Stimulated activated CD4-positive, alpha-beta T cell treated with anti-CD3 and anti-CD28 coated beads, Interleukin-2, amount 100 ng/mL, for 4 hours (primary cell): ENCODE measurements at places on chromosomes 1 and 21.

GRCh38 chr1:205812878-205813754 is at the start of gene SLC41A1:
Gene SLC41A1, minus strand, starts transcription at chr1:205813198. Its CDS starts 2,757 bp downstream, at chr1:205810441.
- DNase-seq, result peak; percentile 85

- no peak for DNase-seq
Measured at GRCh38 chr1:233614173-233614742, 352 bp downstream of the KCNK1 start.

DNA sequence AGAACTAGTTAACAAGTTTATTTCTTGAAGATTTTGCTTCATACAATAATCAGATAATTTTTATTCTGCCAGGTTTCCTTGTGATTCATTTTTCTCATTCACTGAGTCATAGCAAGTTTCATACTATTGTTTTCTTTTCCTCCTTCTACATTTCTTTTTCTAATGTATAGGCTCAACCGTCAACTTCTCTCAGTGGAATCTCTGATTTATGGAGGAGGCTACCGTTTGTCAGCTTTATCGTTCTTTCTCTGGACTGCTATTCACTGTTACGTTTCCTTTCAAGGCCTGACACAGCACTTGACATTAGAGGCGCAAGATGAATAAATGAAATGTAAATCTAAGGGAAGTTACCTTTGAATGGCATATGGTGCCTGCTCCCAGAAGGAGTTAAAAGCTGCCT is 284.3 kb upstream of the NR5A2 start:
- DNase-seq, result no peak

- DNase-seq, result peak; percentile 98
Measured at GRCh38 chr1:46603858-46604549, at the start of gene MKNK1. Gene MKNK1, minus strand, starts transcription at chr1:46604268. Its CDS starts 20,941 bp downstream, at chr1:46583327.

DNA sequence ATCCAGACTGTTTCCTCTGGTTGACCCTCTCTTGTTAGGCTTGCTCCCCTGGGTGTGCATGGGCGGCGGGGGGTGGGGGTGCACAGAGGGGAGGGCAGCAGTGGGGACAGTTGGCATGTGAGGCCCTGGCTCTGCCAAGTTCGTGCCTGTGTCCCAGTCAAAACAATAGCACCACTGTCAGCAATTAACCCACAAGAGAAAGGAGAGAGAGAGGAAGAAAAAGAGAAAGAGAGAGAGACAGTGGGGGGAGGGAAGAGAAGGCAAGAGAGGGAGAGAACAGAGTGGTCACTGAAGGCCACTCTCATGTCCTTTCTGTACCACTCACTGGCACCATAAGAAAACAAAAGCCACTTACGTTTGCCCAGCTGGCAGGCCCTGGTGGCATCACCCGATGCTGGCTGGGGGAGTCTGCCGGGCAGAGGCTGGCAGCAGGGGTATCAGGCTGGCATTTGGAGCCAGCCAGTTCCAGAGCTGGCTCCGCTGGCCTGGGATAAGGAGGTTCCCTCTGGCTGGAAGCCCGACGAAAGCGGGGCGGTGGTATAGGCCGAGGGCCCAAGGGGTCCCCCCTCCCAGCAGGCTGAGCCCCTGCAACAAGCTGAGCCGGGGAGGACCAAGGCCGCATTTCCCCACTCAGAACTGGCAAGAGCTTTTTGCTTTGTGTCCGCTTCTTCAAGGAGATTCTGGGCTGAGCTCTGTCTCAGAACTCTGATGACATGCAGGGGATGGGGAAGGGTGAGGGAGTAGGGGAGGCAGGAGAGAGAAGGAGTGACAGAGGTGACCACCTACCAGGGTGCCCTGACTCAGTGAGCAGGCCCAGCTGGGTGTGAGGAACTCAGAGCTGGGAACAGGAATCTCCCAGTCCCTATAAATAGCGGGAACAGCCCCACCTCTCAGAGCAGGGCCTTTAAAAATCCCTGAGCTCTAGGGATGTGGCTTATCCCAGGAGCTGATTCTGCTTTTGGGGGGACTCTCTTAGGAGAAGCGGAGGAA is 27.9 kb downstream of the PIK3C2B start:
- DNase-seq, result no peak

DNA sequence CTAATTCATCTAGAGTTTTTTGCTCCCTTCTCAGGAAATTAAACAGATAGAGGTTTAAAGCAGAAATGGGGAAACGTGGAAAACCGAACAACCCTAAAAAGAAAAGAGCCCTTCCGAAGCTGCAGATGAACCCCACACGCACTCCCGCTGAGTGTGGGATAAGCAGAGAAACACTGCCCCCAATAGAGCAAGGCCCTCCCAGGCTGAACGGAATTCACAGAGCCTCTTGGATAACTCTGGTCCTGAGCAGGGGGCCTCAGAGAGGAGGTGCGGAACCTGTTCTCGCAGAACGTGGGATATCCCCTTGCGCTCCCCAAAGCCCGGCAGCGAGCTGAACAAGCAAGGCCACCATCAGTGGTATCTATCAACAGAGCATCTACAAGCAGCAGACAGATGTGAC is 44.9 kb downstream of the SSBP3 start:
- DNase-seq, result no peak

GRCh38 chr1:203593723-203594122 is 32.9 kb upstream of the ATP2B4 start:
- DNase-seq, result peak; percentile 37

DNA sequence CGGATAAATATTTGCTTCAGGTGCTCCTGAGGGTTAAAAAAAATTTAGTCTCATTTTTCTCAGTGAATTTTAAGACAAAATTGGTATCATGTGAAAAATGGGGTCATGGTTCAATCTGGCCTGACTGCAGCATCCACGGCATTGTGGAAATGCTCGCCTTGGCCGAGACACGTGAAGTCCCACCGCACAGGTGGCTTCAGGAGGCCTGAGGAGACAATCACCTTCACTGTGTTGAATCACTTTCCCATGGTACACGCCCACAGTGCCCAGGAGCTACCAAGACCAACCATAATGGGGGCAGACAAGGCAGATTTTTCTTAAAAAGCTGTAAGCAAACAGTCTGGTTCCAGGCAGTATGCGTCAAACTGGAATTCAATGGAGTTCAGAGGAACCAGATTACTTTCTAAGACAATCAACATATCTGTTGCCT is 11.0 kb upstream of the CPLANE2 start:
- no peak for DNase-seq

GRCh38 chr1:160214481-160215140 is 9.4 kb downstream of the PEA15 start:
- DNase-seq, result no peak

DNA sequence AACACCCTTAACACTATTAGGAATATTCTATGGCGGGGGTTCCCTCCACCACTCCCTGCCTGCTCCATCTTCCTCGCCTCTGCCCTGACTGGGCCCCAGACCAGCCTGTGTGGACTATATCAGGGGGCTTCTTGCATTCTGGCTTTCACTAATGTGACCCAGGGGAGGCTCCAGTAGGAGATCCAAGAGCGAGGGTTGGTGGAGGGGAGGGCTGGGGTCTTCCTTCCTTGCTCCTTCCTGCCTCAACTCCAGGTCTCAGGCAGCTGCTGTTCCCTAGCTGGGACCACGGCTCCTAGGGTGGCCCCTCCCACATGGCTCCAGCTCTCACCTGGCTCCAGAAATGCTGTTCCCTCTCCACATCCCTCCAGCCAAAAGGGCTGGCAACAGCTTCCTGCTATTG is 257.4 kb downstream of the MATN1 start:
- no peak for DNase-seq

DNA sequence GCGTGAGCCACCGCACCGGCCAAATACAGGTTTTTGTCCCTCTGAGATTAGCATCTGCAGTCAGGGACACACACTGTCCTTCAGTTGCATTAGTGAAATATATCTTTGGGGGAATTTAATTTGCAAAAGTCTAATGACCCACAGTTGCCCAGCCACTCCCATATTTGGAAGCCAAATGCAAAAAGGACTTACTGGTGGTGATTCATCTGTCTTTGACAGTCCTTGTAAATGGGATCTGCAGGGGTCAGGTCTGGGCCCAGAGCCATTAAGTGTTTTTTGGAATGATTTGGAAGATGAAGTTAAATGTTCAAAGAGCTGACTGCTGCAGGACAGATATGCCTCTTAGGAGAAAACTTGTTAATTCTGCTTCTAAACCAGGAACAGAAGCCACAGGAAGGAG is 44.6 kb upstream of the DNASE2B start:
- DNase-seq, result no peak

DNA sequence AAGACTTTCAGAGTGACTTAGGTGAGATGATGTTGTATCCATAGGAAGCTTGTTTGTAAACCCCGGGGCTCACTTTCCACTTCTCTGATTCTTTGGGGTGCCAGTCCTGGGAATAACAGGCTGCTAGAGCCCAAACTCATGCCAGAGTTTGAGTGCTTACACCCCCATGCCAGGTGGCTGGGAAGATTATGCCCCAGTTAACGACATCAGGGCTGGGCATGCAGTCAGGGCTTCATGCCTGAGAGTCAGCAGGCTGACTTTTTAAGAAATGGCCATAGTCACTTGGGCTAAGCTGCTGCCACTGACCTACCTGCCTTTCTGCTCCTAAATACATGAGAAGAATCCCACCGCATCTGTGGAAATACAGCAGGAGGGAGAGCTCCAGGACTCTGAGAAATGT is 425.6 kb upstream of the VAMP3 start:
- no peak for DNase-seq

DNA sequence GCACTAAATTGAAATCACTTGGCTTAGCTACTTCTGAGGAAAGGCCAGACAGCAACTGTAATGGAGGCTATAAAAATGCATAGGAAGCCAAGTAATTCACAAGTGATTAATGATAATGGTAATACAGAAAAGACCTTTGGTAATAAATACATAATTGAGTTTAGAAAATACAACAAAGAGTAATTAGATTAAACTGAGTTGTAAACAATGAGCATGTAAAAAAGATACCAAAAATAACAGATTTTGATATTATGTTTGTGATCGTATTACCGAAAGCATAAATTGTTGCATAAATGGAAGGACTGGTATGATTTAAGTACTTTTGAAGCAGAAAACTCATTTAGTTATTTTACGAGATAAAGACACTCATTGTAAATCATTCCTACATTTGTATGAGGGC is 556.7 kb upstream of the TMPRSS15 start:
- no peak for DNase-seq

DNA sequence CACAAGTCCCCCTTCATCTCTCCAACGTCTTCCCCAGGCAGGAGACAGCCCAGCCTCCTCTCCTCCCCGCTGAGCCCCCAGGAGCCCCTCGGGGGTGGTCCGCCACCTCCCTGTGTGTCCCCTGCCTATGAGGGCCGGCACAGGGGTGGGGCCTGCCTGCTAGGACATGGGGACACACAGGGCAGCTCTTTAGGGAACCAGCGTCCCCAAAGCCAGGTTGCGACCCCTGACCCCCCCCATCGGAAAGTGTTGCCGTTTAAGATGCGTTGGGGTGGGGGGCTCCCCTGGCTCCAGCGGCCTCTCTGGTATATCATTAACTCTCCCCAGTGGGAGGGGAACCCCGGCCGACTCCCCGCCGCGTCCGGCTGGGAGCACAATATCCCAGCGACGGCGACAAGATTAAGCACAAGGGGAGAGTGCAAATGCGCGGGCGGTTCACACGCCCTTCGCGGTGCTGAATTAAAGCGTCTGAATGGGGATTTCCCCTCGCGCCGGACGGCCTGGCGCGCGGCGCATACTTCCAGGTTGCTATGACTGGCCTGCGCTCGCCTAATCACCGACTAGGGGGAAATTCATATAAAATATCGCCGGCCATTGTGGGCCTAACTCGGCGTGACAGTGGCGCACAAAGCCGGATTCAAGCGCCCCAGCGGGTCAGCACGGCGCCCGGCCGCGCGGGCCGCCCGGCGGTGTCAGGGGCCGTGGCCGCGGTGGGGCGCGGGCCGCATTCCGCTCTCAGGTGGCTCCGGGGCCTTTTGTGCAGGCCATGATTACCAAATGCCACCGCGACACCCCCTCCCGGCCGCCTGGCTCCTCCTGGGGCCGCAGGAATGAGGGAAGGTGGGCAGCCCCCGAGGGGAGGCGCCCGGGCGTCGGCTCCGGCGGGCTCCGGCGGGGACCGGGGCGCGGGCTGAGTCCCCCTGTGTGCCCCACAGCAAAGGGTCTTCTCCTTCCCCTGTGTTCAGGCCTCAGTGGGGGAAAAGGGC is 30.9 kb downstream of the WNT3A start:
- peak; percentile 11 for DNase-seq

GRCh38 chr1:216200941-216201340 is 222.3 kb downstream of the USH2A start:
- no peak for DNase-seq

DNA sequence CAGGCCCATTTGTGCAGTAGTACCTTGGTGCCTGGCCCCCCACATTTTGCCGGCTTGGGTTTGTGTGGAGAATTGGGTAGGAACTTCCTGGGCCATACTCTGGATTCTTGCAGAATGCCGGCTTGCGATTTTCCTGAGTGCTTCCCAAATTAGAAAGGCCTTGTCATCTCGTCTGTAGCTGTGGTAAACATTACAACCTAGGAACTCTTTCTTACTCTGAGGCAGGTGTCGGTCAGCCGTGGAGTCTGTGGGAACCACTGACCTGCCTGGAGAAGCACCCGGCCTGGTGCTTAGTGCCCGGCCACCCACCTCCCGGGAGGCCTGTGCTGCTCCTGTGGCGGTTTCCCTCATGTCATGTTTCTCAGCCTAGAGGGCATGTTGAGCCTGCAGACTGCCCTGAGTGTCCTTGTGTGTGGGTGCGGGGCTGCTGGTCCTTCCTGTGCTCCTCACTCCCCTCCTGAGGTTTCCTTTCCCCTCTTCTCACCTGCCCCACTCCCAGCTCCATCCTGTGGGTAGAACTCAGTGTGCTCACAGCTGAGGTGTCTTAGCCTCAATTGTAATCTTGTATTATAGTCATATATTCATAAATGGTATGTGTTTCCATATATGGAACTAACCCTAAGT is 64.7 kb downstream of the S100B start:
- no peak for DNase-seq

GRCh38 chr1:183551924-183552323 is 38.3 kb downstream of the NCF2 start:
- DNase-seq, result no peak

GRCh38 chr1:1763657-1764621 is 14.3 kb downstream of the NADK start:
- no peak for DNase-seq

DNA sequence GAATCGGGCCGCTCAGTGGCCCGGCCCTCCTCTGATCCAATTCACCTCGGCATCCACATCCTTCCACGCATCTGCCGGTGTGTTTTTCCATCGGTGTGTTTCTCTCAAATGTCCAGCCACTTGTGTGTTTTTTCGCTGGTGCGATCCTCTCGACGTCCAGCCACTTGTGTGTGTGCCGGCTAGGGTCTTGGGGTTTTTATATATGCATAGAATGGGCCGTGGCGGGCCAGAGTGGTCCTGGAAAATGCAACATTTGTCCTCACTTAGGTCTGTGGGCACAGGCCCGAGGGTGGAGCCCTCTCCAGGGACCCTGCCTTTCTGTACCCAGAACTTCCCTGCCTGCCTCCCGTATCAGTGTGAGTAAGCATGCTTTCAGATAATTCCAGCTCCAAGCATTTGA is 1106.4 kb downstream of the AMY1C start:
- DNase-seq, result no peak

- DNase-seq, result no peak
Measured at GRCh38 chr1:173505391-173505790, 28.3 kb downstream of the PRDX6 start.

GRCh38 chr1:8307628-8308027 is 10.3 kb upstream of the SLC45A1 start:
- no peak for DNase-seq
